ENCODE measurements at places on chromosomes 6 and 20. TPM values are rescaled to one million over a fixed set of nuclear protein-coding genes. Genes with fewer than 3 reads are reported as not detected.

CHMP4B gene
- 94.9 TPM for total RNA-seq

ZC3H12D gene
- 0.83 TPM for total RNA-seq

CEP250 gene
- total RNA-seq: 27.1 TPM

ARHGAP40 gene
- not detected for total RNA-seq

PPP1R16B gene
- 8.4 TPM for total RNA-seq

SLC35D3 gene
- total RNA-seq: not detected

RBCK1 gene
- 75.7 TPM for total RNA-seq

TMEM244 gene
- total RNA-seq: not detected

REM1 gene
- 5.8 TPM for total RNA-seq

PPARD gene
- 15.7 TPM for total RNA-seq

INSM1 gene
- not detected for total RNA-seq

LPA gene
- not detected for total RNA-seq

SNPH gene
- 22.8 TPM for total RNA-seq

CEP162 gene
- total RNA-seq: 8.0 TPM

MYH7B gene
- total RNA-seq: 0.33 TPM

BCAS4 gene
- 3.1 TPM for total RNA-seq

DEFB127 gene
- total RNA-seq: not detected

SLC17A1 gene
- not detected for total RNA-seq

PBOV1 gene
- total RNA-seq: not detected

KIAA1755 gene
- total RNA-seq: 8.3 TPM

FUT9 gene
- total RNA-seq: not detected

PRDM1 gene
- total RNA-seq: 1.8 TPM

EDEM2 gene
- 20.3 TPM for total RNA-seq

MAPK14 gene
- total RNA-seq: 70.7 TPM

RAMACL gene
- 2.8 TPM for total RNA-seq

All from esophagus muscularis mucosa (tissue), 4 donors.